ENCODE measurements at places on chromosomes 12 and 14. TPM values are rescaled to one million over a fixed set of nuclear protein-coding genes. Genes with fewer than 3 reads are reported as not detected.

Gene DBX2
- total RNA-seq: not detected

Gene SLC35F4
- not detected for total RNA-seq

DNA sequence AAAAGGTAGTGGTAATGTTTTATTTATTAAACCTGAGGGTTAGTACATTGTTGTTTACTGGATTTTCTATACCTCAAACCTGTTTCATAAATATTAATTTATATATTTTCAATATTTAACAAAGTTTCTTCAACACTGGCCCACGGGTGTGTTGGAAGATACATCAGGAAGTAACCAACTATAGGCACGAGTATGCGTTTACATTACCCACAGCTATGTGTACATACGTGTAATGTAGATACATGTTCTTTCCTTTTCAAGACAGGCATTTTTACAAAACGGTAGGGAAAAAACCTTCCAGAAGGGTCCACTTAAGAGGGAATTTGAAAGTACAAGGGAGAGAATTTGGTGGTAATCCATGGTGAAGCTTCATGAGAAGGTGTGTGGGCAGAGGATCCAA is 17.8 kb upstream of the KCNA1 start:
- no peak for DNase-seq

- DNase-seq: no peak
Observed at GRCh38 chr12:132804426-132804861, 24.2 kb downstream of the GOLGA3 start.

- peak; percentile 88 for DNase-seq
Observed at GRCh38 chr12:39301422-39301821, 141.5 kb downstream of the KIF21A start.

Gene HNF1A
- 0.52 TPM for total RNA-seq

DNA sequence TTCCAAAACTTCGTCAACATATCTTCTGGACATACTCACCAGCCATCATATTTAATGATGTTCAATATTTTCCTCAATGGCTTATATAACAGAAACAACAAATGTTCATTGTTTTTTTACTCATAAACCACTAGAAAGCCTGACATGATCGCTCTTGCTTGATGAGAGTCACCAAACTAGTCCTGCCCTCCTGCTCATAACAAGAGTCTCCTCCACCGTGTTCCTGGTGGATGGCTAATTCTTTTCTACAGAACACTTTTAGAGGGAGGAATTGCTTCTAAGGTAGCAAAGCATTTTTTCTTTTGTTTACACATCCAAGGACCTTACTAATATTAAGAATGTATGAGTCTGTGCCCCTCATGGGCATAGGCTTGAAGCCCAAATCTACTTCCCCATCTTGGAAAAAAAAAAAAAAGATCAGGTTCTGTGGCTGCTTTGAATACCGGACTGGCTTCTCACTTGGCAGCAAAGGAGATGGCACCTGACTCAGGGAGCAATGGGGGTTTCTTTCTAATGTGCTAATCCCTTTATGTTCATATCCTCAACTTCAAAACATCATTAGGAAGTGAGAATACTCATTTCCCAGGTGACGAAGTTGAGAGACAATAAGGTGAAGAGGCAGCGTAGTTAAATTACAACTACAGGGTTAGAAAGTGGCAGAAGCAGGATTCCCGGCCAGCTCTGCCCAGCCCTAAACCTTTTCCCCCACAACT is 188.8 kb downstream of the EPS8 start:
- DNase-seq: no peak

Gene LRRIQ1
- total RNA-seq: 33.2 TPM

- DNase-seq: no peak
Observed at GRCh38 chr14:77343662-77344061, 22.8 kb downstream of the GSTZ1 start.

DNA sequence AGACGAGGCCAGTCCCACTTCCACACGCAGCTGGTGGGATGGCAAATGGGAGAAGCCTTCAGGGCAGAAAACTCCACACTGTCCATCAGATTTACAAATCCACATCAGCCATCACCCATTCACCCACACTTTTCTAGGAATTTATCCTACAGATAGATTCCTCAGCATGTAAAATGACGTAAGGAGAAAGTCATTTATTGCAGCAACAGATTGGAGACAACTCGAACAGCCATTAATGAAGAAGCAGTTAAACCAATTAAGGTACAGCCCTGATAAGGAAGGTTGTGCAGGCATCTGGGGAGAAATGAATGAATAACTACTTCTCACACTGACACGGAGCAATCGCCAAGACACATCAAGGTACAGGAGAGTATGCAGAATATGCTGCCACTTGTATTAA is 26.2 kb downstream of the PRKAB1 start:
- no peak for DNase-seq

GRCh38 chr14:69687606-69688298 is 76.4 kb downstream of the SUSD6 start:
- no peak for DNase-seq

Gene LMO3
- total RNA-seq: 171 TPM

DNA sequence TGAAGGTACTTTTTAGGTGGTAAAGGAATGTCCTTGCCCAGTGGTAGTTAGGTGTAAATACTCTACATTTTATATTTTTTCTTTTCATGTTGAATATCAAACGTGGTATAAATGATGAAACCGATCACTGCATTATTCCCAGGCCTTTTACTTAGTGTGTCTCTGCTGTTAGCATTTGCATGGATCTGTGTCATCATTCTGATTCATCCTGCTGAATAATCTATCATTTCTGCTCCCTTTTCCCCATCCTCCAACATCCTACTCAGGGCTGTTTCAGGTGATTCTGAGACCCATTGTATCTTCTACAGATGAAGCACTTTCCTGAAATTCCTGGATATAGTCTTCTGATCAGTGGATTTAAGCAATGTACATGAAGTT is 61.0 kb upstream of the PTHLH start:
- DNase-seq: no peak

- peak; percentile 31 for DNase-seq
Observed at GRCh38 chr14:103279142-103280025, 54.7 kb upstream of the EIF5 start.

Gene ARMH4
- 14.2 TPM for total RNA-seq

- no peak for DNase-seq
Observed at GRCh38 chr14:40629144-40629543, 977.5 kb upstream of the LRFN5 start.

- peak; percentile 31 for DNase-seq
Observed at GRCh38 chr14:56855891-56856461, 45.7 kb upstream of the OTX2 start.

Gene ZFHX2
- total RNA-seq: 0.82 TPM

Data from lung (tissue), 17 donors.